Stimulated activated CD4-positive, alpha-beta T cell treated with anti-CD3 and anti-CD28 coated beads, Interleukin-15, amount 100 ng/mL, for 1 hour (primary cell): ENCODE measurements at places on chromosomes 13 and 19.

DNA sequence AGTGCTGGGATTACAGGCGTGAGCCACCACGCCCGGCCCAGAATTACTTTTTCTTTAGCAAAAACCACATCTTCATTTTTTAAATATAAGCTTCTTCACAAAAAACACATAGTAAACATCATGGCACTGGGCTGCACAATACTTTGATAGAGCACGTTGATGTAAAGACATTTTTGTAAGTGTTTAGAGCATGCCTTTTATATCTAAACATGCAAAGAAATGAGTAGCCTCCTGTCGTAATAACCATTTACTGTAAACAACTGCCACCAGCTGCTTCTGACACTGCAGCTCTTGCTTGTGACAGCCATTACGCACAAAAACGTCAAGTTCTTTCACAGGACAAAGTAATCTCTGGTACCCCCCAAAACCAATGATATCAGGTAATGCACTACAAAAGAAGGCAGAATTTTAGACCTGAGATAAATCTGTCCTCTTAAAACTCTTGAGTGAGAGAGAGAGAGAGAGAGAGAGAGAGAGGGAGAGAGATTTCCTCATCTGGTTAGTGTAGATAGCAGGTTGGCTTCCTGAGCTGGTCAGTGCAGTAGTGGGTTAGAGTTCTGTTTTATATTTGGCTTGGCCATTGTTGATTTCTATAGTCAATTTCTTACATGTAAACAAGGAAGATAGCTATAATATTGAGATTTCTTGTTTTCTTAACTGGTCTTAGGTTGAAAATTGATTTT, 6.7 kb upstream of the ZNF548 start:
- DNase-seq, result no peak

DNA sequence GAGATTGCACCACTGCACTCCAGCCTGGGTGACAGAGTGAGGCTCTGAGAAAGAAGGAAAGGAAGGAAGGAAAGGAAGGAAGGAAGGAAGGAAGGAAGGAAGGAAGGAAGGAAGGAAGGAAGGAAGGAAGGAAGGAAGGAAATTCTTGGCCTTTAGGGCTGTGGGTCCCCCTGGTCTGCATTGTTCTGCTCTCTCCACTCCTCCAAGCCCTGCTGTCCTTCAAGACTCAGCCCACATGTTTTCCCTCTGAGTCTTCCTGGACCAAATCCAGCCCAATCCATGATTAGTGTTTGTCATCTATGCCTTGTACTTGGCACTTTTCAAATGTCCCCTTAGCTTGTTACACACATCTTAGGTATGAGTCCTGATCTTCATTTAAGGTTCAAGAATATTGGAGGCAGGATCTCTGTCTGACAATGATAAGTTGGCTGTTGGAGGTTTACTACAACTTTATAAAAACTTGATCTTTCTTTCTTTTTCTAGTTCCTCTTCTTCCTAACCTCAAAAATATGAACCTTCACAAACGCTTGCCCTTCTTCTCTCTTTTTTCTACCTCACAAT, 48.8 kb upstream of the INTS6 start:
- no peak for DNase-seq

DNA sequence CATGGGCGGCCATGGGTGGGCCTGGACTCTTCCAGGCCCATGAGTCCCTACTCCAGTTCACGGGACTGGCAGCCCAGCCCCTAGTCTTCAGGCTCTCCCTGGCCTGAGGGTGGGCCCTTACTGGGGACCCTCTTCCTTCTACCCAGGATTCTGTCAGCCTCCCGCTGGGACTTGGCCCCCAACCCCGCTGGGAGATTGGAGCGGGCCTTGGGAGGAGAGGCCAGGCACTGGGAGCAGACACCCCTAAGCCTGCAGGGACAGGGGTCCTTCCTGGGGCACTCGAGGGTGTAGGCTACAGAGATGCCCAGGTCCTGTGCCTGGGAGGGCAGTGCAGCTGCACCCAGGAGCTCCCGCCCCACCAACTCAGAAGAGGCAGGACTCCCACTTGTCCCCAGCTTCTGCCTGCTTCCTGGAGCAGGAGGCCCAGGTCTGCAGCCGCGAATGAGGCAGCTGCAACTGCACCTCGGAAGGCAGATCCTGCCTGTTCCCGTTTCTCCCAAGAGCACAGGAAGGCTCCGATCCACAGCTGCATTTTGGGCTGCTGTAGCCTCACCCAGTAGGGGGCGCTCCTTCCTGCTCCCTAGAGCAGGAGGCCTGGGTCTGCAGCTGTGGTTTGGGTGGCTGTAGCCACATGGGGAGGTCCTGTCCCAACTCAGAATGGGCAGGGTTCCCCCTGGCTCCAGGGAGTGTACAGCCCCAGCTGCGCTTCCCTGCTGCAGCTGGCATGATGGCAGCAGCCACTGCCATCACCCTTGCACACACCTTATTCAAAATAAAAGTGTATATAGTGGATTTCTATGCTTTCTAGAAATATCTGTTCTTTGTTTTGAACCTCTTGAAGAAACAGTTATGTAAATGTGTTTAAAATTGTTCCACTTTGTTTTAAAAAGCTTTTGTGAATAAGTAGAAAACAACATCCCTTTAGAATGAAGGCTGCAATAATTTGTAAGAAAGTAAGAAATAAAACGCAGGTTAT, 46.8 kb downstream of the TEX26 start:
- peak; percentile 8 for DNase-seq

DNA sequence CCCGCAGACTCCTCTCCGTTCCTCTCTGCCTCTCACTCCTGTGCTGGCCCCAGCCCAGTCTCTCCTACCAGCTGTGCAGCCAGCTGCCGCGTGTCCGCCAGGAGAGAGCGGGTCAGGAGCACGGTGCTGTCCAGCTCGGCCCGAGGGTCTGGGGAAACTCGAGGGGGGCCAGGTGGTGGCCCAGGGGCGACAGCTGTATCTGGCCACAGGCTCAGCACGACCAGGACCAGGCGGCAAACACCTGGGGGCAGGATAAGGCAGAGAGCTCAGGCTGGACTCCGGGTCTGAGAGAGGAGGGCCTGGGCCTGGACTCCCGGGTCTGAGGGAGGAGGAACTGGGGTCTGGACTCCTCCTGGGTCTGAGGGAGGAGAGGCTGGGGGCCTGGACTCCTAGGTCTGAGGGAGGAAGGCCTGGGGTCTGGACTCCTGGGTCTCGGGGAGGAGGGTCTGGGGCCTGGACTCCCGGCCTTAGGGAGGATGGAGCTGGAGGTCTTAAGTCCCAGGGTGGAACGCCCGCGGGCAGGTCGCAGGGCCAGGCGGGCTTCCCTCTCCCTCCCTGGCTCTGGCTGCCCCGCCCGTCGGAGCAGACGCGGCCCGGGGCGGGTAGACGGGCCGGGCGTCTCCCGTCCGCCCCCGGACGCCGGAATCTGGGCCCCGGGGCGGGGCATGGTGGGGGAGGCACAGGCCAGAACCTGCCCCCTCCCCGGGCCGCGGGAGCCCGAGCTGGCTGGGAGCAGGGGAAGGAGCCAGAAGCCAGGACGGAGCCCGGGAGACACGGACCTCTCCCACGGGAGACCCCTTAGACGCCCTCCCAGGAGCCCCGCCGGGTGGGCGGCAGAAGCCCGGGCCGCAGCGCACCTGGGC, 1.3 kb downstream of the IL11 start:
- DNase-seq, result no peak

DNA sequence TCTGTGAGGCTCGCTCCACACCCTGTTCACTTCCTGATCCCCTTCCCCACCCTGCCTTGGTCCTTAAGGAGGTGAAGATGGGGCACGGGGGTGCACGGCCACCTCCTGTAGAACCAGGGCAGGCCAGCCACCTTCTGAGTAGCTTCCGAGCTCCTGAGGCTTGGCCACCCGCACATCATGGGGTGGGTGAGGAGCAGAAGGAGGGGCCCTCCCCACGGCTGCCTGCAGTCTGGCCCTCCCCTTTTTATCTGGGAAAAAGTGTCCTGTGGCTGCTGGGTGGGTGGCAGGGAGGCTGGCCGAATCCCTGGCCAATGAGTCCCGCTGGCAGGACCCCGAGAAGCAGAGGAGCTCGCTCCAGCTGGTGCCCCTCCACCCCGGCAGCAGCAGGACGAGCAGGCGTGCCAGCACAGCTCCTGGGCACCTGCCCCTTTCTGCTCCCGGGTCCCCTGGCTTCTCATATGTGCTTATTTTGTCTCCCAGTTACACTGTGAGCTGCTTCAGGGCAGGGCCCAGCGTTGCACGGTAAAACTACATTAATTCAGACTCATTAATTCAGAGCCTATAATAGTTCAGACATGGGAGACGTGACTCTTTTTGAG, 135.0 kb downstream of the KDM4B start:
- no peak for DNase-seq

GRCh38 chr13:32035716-32036115, 4.1 kb downstream of the FRY start:
- no peak for DNase-seq

DNA sequence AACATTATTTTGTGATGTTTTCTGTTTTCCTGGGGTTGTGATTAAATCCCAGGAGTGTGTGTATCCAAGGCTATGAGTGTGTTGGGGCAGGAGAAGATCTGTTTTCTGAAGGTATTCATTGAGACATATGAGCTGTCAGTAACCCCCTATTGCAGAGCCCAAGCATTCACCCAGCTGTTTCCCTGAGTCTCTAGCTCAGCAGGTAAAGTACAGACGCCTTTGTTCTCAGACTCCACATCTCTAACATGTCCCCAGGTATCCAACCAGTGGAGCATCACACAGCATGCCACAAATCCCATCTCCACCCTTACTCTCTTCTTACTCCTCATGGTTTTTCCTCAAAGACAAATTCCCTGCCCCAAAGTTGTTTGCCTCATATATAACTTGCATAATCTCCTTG, 213.6 kb downstream of the PCDH20 start:
- DNase-seq, result no peak
